ENCODE measurements at places on chromosomes 7 and 10.

DNA sequence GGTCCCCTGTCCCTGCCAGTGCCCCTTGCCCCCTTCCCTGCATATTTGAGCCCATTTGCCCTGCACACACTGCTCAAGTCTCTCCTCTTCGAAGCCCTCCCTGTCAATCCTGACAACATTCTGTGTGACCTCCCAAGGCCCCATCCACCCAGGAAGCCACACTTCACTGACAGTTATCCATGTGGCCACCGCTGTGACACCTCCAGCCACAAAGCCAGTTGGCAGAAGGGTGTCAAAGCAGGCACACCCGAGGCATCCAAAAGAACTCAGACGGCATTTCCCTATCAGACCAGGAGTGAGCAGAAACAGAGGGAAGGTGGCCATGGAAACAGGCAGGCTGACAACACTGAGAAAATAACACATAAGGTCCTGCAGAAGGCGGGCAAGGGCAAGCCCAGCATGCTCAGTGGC is 4.6 kb downstream of the POLM start:
- no peak for DNase-seq

DNA sequence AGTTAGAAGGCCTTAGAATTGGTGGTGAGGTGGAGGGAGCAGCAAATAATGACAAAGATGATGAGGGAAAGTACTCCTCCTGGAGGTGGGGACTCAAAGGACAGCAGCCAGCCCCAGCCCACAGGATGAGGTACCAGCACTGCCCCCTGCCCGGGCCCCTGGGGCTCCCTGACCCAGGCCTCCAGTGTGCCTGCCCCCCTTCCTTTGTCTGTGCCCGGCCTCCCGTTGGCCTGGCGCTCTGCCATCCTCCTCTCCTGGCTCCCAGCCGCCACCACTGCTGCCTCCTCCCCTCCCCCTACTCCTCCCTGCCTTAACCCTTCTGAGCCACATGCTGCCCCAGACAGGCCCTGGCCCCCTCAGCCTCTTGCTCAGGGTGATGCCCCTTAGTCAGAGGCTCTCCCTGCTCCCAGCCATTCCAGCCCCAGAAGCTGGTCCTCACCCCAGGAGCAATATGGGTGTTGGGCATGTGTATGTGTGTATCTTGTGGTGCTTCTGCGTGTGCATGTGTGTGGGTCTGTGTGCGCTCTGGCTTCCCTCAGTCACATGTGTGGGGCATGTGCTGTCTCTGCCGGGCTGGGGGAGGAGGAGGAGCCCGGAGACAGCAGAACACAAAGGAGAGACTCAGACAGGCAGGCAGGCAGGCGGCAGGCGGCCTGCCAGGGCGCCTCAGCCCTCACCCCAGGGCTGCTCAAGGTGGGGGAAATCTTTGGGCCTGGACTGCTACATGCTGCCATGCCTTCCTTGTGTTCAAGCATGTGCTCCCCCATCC is 2.6 kb downstream of the LDB1 start:
- peak; percentile 39 for DNase-seq

GRCh38 chr10:132832186-132832969 is 46.4 kb upstream of the NKX6-2 start:
- no peak for DNase-seq

- no peak for DNase-seq
These were observed 118.5 kb upstream of the TMEM106B start for GRCh38 chr7:12092499-12093130.

GRCh38 chr7:46244757-46245156 is 323.7 kb upstream of the IGFBP3 start:
- DNase-seq = no peak

DNA sequence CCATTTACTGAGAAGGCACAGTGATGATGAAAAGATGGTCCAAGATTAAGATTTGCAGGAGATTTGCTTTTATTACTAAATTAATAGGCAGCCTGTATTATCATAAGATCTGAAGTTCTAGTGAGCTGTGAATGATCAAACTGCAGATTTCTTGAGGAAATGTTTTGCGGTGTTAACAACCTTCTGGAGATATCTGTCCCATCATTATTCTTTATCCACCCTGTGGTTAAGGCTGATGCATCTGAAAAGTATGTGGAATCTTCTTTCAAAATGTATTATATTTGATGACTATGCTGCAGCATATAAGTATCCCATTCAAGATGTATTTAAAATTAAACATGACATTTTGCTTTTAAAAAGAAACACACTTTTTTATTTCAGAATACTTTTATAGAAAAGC is 150.3 kb downstream of the POLR1F start:
- no peak for DNase-seq
